ENCODE measurements at places on chromosomes 6 and 20.

DNA sequence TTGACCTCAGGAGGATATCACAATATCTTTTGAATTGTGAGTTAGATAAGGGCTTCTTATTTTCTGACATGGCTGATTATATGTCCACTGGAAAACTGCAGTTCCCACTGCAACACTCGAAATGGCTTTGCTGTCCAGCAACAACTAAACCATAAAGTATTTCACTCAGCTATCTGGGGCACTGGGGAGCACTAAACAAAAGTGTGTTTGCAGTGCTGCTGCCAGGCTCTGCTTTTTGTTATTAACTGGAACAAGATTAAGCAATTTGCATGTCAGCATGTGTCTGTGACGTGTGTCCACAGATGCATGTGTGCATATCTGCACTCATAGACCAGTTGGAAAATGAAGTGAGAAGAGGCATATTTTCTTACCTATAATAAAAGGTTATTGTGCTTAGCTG is 107.8 kb upstream of the CCN2 start:
- no peak for DNase-seq

DNA sequence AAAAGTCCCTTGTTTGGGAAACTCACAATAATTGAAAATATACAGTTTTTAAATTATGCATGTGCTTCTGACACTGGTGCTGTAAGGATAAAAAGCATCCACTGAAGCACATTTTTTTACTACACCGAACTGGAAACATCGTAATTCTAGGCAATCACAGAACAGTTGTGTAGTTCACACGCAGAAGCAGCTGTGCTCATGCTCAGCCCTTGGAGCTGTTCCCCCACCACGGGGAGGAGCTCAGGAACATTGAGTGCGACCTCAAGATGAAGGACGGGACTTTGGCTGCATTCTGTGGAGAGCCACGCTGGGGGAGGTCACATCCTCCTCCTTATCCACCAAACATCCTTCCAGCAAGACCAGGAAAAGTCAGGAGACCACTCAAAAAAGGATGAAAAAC is 466.3 kb upstream of the CDH4 start:
- DNase-seq: no peak

GRCh38 chr6:50962213-50962759 is 143.6 kb downstream of the TFAP2B start:
- no peak for DNase-seq

GRCh38 chr6:168386973-168387372 is 54.0 kb upstream of the SMOC2 start:
- DNase-seq: no peak
